ENCODE measurements at places on chromosomes 3 and 15. TPM values are rescaled to one million over a fixed set of nuclear protein-coding genes. Genes with fewer than 3 reads are reported as not detected.
A peak's percentile ranks its signal among the peaks of the same experiment; 100 is the strongest.

RTP4 gene
- not detected for total RNA-seq

FBXO40 gene
- total RNA-seq: not detected

HOMER2 gene
- total RNA-seq: 8.8 TPM

EPHB1 gene
- total RNA-seq: not detected

C3orf70 gene
- not detected for total RNA-seq

THSD4 gene
- total RNA-seq: 38.2 TPM

TMEM207 gene
- total RNA-seq: not detected

LDHAL6B gene
- not detected for total RNA-seq

GRCh38 chr15:38066612-38067011 is 132.2 kb downstream of the TMCO5A start:
- no peak for DNase-seq
- H3K27me3 ChIP-seq: no peaks in the 10 kb centered on the region
- no peak overlapping the region for H3K4me3 ChIP-seq
- no peaks in the 10 kb centered on the region for H3K36me3 ChIP-seq

DNA sequence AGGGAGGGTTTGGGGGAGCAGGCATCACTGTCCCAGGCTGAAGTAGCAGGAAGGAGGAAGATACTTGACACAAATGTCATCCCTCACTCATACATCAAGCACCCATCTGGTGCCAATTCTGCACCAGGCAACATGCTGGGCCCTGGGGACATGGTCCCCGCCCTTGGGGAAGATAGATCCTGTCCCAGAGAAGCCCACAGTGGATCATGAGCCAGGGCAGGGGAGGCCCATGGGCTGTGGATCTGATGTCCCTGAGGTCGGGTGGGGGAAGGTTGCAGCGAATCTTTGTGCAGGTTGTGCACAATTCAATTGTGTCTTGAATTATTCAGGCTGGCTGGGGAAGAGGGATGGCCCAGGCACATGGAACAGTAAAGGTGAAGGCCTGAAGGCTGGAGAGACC is 6.4 kb upstream of the CCDC33 start:
- peaks cover 35% of the 10 kb centered on the region for H3K27me3 ChIP-seq
- H3K36me3 ChIP-seq: peaks cover 6% of the 10 kb centered on the region
- H3K4me3 ChIP-seq: no peak overlapping the region
- no peak overlapping the region for H3K27ac ChIP-seq
- no peaks in the 10 kb centered on the region for H3K4me1 ChIP-seq
- no peak for DNase-seq

GRCh38 chr3:27671101-27671500 is 51.0 kb downstream of the EOMES start:
- peaks cover 23% of the 10 kb centered on the region for H3K4me1 ChIP-seq
- DNase-seq: no peak
- H3K27me3 ChIP-seq: no peaks in the 10 kb centered on the region
- H3K36me3 ChIP-seq: peaks cover 5% of the 10 kb centered on the region

GRCh38 chr3:69751074-69751476 is 11.8 kb downstream of the MITF start:
- H3K4me1 ChIP-seq: no peaks in the 10 kb centered on the region
- H3K27me3 ChIP-seq: no peaks in the 10 kb centered on the region
- no peaks in the 10 kb centered on the region for H3K36me3 ChIP-seq
- no peak overlapping the region for H3K27ac ChIP-seq

- H3K4me3 ChIP-seq: no peak overlapping the region
- no peak overlapping the region for H3K27ac ChIP-seq
- DNase-seq: no peak
- no peaks in the 10 kb centered on the region for H3K36me3 ChIP-seq
Observed at GRCh38 chr15:77939851-77940250, 137.7 kb downstream of the TBC1D2B start.

DNA sequence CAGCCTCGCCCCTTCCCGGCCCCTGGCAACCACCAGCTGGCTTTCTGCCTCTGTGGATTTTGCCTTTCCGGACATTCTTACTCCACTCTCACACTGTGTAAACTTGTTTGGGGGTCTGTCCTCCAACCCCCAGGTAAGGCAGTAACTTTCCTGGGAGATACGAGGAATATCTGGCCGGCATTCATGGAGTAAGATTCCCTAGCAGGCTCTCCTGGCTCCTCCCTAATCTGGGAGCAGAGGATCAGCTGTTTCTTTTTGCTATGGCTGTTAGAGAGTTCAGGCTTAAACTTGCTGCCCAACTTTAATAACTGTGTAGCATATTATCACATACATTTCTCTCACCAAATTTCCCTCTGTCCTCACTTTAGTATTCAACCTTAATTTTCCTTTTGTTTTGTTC is 64.3 kb downstream of the IGF2BP2 start:
- peaks cover 35% of the 10 kb centered on the region for H3K36me3 ChIP-seq
- DNase-seq: no peak
- H3K27me3 ChIP-seq: no peaks in the 10 kb centered on the region
- peaks cover 65% of the 10 kb centered on the region for H3K4me1 ChIP-seq
- peak overlapping the region; percentile 68 for H3K27ac ChIP-seq

GRCh38 chr3:155778462-155778861 is 27.6 kb downstream of the C3orf33 start:
- no peak overlapping the region for H3K27ac ChIP-seq
- H3K4me3 ChIP-seq: no peak overlapping the region
- H3K27me3 ChIP-seq: no peaks in the 10 kb centered on the region
- peaks cover 5% of the 10 kb centered on the region for H3K4me1 ChIP-seq
- peaks cover 14% of the 10 kb centered on the region for H3K36me3 ChIP-seq
- no peak for DNase-seq

DNA sequence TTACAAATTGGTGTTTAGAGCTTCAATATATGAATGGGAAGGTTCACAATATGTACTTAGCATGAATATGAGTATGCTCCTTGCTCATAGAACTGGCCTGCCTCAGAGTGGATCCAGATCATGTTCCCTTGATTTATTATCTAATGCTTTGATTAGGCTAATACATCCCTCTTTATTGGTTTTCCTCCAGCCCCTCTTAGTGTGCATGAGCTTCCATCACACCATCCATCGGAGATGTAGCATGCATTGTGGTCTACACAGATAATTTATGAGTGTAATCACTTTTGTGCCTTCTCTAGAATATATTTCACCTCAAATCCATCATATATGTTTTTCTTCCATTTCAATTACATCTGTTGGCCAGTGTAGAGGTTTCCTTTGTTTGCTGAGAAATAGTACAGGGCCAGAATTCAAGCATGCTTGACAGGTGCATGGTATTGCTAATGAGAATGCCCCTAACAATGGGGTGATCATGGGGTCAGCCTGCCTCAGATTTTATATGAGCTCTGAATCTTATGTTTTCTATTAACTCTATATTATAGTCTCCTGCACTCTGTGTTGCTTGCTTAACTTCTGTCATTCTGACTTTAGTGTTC is 786.4 kb upstream of the ARPP21 start:
- DNase-seq: no peak
- no peaks in the 10 kb centered on the region for H3K4me1 ChIP-seq
- H3K4me3 ChIP-seq: no peak overlapping the region
- H3K27ac ChIP-seq: no peak overlapping the region
- peaks cover 11% of the 10 kb centered on the region for H3K27me3 ChIP-seq
- H3K36me3 ChIP-seq: no peaks in the 10 kb centered on the region

DNA sequence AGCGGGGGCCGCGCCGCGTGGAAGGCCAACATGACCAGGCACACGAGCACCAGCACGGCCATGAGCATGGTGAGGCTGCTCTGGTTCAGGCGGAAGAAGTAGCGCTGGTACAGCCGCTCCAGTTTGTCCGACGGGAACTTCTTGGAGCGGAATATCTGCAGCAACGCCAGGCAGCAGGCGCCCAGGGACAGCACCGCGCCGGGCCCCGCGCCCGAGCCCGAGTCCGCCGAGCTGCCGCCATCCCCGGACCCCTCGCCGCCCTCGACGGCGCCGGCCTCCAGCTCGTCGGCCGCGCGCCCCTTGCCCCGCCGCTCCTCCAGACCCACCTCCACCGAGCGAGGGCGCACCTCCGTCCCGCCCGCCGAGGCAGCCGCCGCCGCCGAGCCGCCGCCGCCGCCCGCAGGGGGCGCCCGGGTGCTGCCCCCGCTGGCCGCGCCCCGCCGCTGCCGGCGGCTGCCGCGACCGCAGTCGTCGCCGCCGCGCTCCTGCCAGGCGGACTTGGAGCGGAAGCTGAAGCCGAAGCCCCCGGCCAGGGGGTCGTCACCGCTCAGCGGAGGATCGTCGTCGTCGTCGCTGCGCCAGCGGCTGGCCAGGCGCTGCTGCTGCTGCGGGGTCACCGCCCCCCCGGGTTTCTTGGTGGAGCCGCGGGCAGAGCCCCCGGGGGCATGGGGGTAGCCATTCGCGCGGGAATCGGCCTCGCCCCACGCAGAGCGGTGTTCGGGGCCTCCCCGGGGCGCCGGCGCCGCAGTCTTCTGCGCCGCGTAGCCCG is 957 bp downstream of the ADCY5 start:
- H3K4me1 ChIP-seq: no peaks in the 10 kb centered on the region
- H3K36me3 ChIP-seq: no peaks in the 10 kb centered on the region
- no peak overlapping the region for H3K27ac ChIP-seq
- no peak overlapping the region for H3K4me3 ChIP-seq
- peaks cover 62% of the 10 kb centered on the region for H3K27me3 ChIP-seq

DNA sequence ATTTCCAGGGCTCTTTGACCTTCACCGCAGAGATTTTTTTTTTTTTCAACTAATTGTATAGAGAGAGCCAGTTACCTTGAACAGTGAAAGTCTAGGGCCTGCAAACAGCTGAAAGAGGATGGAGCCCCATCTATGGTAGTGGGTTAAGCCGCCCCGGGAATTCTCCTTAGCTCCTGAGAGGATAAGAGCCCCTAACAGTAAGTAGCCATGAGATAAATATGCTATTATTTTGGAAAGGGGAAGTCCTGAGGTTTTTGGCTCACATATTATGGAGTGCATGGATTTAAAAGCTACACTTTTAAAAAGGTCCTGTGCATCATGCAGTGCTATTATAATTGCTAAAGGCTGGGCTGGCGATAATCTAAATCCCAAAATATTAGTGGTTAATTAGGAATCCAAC is 115.0 kb downstream of the FBN1 start:
- no peaks in the 10 kb centered on the region for H3K4me1 ChIP-seq
- H3K4me3 ChIP-seq: no peak overlapping the region
- H3K36me3 ChIP-seq: peaks cover 4% of the 10 kb centered on the region

All from MCF 10A (cell line).